CD8-positive, alpha-beta memory T cell (primary cell): ENCODE measurements at places on chromosomes 11 and 22.

DNA sequence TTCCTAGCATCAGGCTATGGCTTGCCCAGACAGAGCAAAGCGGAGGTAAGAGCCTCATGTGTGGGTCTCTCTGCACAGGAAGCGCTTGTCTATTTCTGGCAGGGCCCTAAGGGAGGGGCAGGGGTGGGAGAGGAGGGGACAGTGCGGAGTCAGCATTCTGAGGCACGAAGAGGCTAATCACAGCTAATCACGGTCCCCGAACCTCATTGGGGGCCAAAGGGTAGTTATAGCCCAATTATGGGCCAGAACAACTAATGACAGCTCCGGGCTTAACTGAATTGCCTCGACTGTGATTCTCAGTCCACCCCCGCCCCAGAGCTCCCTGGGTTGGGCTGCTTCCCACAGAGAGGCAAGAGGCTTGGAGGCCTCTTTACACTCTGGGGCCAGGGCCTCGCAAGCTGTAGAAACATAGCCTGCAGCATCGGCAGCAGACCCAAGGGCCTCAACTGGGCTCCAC is 72.7 kb upstream of the PRDM11 start:
- H3K4me1 ChIP-seq = peaks cover 18% of the 10 kb centered on the region
- no peaks in the 10 kb centered on the region for H3K27me3 ChIP-seq
- DNase-seq = no peak
- H3K36me3 ChIP-seq = no peaks in the 10 kb centered on the region

DNA sequence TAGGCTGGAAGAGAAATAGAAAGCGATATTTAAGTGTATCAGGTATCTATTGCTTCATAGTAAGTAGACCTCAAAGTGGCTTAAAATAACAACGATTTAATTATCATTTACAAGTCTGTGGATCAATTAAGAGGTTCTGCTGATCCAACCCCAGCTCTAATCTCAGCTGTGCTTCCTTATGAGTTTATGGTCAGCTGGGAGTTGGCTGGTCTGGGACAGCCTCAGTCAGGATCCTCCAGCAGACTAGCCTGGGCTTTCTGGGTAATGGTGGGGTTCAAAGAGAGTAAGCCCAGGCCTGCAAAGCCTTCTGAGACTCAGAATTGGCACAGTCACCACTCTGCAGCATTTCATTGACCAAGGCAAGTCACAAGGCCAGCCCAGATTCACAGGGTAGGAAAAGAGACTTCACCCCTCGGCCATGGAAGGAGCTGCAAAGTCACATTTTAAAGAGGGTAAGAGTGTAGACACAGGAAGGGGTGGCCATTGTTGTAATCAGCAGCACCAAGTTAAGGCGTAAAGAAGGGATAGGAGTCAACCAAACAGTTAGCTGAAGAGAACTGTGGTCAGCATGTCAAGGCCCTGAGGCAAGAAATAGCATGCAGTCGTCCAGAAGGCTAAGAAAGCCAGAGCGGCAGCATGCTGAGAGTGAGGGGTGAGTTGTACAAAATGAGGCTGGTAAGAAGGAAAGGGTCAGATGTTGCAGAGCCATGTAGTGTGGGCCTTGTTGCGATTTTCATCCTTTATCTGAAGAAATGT is 168.2 kb downstream of the ETS1 start:
- no peak overlapping the region for H3K27ac ChIP-seq
- peaks cover 33% of the 10 kb centered on the region for H3K4me1 ChIP-seq
- H3K27me3 ChIP-seq = no peaks in the 10 kb centered on the region
- no peak for DNase-seq

GRCh38 chr11:131408025-131408640 is 37.7 kb downstream of the NTM start:
- H3K27ac ChIP-seq = no peak overlapping the region
- DNase-seq = no peak
- H3K4me3 ChIP-seq = no peak overlapping the region
- no peaks in the 10 kb centered on the region for H3K27me3 ChIP-seq
- H3K4me1 ChIP-seq = no peaks in the 10 kb centered on the region
- no peaks in the 10 kb centered on the region for H3K36me3 ChIP-seq

GRCh38 chr22:24025475-24025874 is 14.4 kb downstream of the CABIN1 start:
- no peak overlapping the region for H3K4me3 ChIP-seq
- no peak for DNase-seq
- H3K36me3 ChIP-seq = no peaks in the 10 kb centered on the region
- no peaks in the 10 kb centered on the region for H3K4me1 ChIP-seq

GRCh38 chr11:67584205-67584880 is 731 bp downstream of the GSTP1 start:
- H3K4me3 ChIP-seq = peak overlapping the region; percentile 55
- H3K27ac ChIP-seq = peak overlapping the region; percentile 65
- no peaks in the 10 kb centered on the region for H3K27me3 ChIP-seq
- DNase-seq = peak; percentile 19

GRCh38 chr11:96199563-96200025 is 143.4 kb downstream of the MAML2 start:
- no peak overlapping the region for H3K4me3 ChIP-seq
- no peak overlapping the region for H3K27ac ChIP-seq
- H3K4me1 ChIP-seq = peaks cover 47% of the 10 kb centered on the region
- peaks cover 4% of the 10 kb centered on the region for H3K36me3 ChIP-seq
- H3K27me3 ChIP-seq = no peaks in the 10 kb centered on the region

DNA sequence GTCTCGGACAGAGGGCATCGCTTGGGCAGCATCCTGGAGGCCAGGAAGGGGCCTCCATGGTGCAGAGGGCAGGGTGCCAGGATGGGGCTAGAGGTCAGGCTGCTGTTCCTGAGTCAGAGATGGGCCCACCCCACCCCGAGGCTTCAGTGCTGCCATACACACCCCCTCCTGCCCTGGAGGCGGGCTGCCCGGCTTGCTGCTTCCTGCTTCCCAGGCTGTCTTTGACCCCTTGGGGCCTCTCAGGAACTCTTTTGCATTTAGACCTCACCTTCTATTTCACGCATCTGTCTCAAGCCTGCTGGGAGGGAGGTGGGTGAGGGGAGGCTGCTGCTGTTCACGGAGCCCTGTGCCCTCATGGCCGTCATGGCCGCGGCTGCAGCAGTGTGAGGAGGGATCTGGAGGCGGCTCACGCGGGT is 6.6 kb upstream of the GRAMD4 start:
- DNase-seq = no peak
- H3K4me3 ChIP-seq = peak overlapping the region; percentile 74
- no peaks in the 10 kb centered on the region for H3K27me3 ChIP-seq

- no peak for DNase-seq
- H3K4me1 ChIP-seq = no peaks in the 10 kb centered on the region
- H3K27ac ChIP-seq = no peak overlapping the region
- H3K4me3 ChIP-seq = no peak overlapping the region
- no peaks in the 10 kb centered on the region for H3K36me3 ChIP-seq
These were observed 52.6 kb upstream of the SESN3 start for GRCh38 chr11:95283650-95284049.

DNA sequence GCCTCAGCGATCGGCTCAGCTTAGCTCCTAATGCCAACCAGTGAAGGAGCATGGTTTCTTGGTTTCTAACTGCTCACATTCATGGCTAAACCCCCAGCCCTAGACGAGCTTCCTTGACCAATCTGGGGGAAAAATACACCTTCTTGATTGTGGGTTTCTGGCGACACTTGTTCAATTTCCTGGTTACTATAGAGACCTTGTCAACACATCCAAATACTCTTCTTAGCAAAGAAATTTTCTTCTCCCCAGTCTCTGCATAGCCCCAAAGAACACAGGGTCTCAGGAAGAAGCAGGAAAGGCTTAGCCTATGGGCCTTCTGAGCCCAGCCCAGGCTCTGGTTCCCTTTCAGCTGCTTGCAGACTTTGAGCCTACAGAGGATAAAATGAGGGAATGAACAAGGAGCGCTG is 88.5 kb upstream of the SYT13 start:
- H3K4me3 ChIP-seq = no peak overlapping the region
- H3K4me1 ChIP-seq = peaks cover 16% of the 10 kb centered on the region
- no peak for DNase-seq
- H3K27ac ChIP-seq = peak overlapping the region; percentile 12
- peaks cover 6% of the 10 kb centered on the region for H3K27me3 ChIP-seq
- H3K36me3 ChIP-seq = no peaks in the 10 kb centered on the region

DNA sequence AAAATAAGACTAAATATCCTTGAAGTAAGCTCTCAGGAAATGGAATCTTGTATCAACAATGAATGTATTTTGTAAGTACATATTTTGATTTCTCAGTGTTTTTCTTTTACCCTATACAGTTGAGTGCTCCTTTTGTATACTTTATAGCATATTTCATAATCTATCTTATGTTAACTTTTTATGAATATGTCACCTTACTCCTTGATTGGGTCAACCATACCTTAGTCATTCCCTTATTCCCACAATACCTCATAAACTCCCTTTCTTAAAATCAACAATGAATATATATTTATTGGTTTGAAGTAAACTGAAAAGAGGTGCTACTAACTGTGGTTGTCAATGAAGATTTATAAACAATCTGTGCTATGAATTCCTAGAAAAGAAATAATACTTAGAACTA is 686.2 kb downstream of the METTL15 start:
- no peaks in the 10 kb centered on the region for H3K4me1 ChIP-seq
- H3K4me3 ChIP-seq = no peak overlapping the region
- no peak for DNase-seq

DNA sequence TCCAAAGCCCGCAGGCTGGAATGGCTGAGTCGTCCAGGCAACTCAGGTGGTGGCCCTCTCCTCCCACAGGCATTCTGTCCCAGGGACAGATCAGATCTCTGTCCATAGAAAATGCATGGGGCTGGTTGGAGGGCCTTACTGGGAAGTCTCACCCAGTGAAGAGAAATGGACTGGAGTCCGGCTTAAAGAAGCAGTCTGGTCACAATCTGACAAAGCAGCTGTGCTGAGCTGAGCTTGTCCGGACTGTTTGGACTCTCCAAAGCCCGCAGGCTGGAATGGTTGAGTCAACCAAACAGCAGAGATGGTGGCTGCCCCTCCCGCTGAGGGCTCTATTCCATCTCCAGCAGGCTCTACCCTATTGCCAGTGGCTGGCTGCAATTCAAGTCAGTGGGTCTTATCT is 14.4 kb upstream of the DEPDC7 start:
- no peaks in the 10 kb centered on the region for H3K27me3 ChIP-seq
- no peak overlapping the region for H3K27ac ChIP-seq
- DNase-seq = no peak
- no peak overlapping the region for H3K4me3 ChIP-seq
- H3K4me1 ChIP-seq = peaks cover 18% of the 10 kb centered on the region
- H3K36me3 ChIP-seq = no peaks in the 10 kb centered on the region

DNA sequence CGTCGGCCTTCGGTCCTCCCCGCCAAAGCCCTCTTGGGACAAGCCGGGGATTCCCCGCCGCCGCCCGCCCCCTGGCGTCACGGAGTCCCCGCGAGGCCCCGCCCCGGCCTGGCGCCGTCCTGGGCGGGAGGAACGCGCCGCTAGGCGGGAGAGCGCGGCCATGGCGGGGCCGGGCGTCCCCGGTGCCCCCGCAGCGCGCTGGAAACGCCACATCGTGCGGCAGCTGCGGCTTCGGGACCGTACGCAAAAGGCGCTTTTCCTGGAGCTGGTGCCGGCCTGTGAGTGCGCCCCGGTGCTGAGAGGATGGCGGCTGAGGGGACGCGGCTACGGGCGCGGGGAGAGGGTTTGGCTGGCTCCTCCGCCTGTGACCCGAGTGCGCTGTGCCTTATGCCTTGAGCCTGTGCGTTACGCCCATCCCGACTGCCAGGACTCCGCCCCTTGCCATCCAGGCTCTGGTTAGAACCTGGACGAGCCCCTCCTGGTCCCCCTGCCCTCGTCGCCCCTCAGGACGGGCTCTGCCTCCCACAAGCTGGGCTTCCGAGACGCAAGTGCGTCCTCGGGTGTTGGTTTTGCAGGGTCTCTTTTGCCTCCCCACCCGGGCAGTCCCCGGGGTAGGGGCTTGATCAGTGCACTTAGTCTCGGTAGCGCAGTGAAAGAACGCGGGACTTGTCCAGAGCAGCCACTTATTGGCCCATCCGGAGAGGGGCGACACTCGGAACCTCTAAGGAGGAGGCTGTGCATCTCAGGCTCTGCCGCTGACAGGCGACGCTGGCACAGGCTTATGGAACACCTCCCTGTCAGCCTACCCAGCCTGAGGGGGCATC is at the start of gene ATG16L2:
Gene ATG16L2 (plus strand): TSS at position 126 of the 824 bp plus-strand sequence. CDS start 35 bp downstream, at position 161.
- peaks cover 19% of the 10 kb centered on the region for H3K36me3 ChIP-seq
- H3K27me3 ChIP-seq = no peaks in the 10 kb centered on the region
- peak within 1 kb of the TSS; percentile 95 for H3K4me3 ChIP-seq
- peak within 1 kb of the TSS; percentile 99 for H3K27ac ChIP-seq
- peaks cover 18% of the 10 kb centered on the region for H3K4me1 ChIP-seq

GRCh38 chr11:122963961-122964360 is 17.7 kb downstream of the BSX start:
- H3K27ac ChIP-seq = no peak overlapping the region
- DNase-seq = no peak
- H3K36me3 ChIP-seq = no peaks in the 10 kb centered on the region
- H3K4me3 ChIP-seq = no peak overlapping the region
- H3K27me3 ChIP-seq = no peaks in the 10 kb centered on the region

GRCh38 chr11:67211656-67212436 is 54.4 kb upstream of the GRK2 start:
- no peak for DNase-seq
- no peaks in the 10 kb centered on the region for H3K27me3 ChIP-seq
- H3K4me3 ChIP-seq = no peak overlapping the region
- peaks cover 29% of the 10 kb centered on the region for H3K36me3 ChIP-seq

DNA sequence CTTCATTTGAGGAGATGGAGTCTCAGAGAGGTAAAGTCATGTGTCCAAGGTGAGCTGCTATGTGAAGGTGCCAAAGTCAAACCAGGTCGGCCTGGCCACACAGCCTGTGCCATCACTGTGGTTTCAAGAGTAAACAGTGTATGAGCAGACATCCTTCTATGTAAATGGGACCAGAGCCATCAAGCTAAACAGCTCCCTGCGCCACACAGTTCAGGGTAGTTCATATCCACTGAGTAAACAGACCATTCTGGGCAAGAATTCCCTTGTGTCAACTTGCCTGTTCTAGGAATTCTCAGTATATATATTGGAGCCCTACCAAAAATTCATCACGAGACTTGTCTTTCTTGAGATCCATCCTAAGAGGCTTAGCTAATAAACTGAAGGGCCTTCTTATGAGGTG is 77.5 kb downstream of the AMOTL1 start:
- no peaks in the 10 kb centered on the region for H3K36me3 ChIP-seq
- DNase-seq = no peak
- H3K27me3 ChIP-seq = no peaks in the 10 kb centered on the region
- H3K4me1 ChIP-seq = no peaks in the 10 kb centered on the region

GRCh38 chr11:20154381-20154780 is 5.9 kb downstream of the DBX1 start:
- no peaks in the 10 kb centered on the region for H3K36me3 ChIP-seq
- peaks cover 4% of the 10 kb centered on the region for H3K4me1 ChIP-seq
- H3K27ac ChIP-seq = no peak overlapping the region

GRCh38 chr11:38884145-38884865 is 2286.3 kb upstream of the RAG2 start:
- no peak overlapping the region for H3K27ac ChIP-seq
- H3K4me1 ChIP-seq = no peaks in the 10 kb centered on the region
- no peak overlapping the region for H3K4me3 ChIP-seq
- no peaks in the 10 kb centered on the region for H3K27me3 ChIP-seq

GRCh38 chr22:39474351-39475111 is 17.7 kb downstream of the MGAT3 start:
- H3K36me3 ChIP-seq = no peaks in the 10 kb centered on the region
- no peak overlapping the region for H3K4me3 ChIP-seq
- H3K27ac ChIP-seq = no peak overlapping the region

- peaks cover 21% of the 10 kb centered on the region for H3K36me3 ChIP-seq
- no peaks in the 10 kb centered on the region for H3K27me3 ChIP-seq
- no peaks in the 10 kb centered on the region for H3K4me1 ChIP-seq
- DNase-seq = no peak
- no peak overlapping the region for H3K27ac ChIP-seq
These were observed 32.1 kb downstream of the ATXN10 start for GRCh38 chr22:45703758-45704157.
